Stimulated activated CD8-positive, alpha-beta memory T cell treated with anti-CD3 and anti-CD28 coated beads, Interleukin-2, amount 100 ng/mL, for 48 hours (primary cell): ENCODE measurements at places on chromosomes 5 and 9.

- no peak for DNase-seq
These were observed 633.6 kb upstream of the FTMT start for GRCh38 chr5:121218086-121218485.

- DNase-seq = no peak
These were observed 30.7 kb downstream of the TCF7 start for GRCh38 chr5:134145041-134145757.

GRCh38 chr5:159825551-159826051, 90.7 kb upstream of the ADRA1B start:
- DNase-seq = no peak

- no peak for DNase-seq
These were observed 16.2 kb downstream of the GDF9 start for GRCh38 chr5:132850066-132850465.

DNA sequence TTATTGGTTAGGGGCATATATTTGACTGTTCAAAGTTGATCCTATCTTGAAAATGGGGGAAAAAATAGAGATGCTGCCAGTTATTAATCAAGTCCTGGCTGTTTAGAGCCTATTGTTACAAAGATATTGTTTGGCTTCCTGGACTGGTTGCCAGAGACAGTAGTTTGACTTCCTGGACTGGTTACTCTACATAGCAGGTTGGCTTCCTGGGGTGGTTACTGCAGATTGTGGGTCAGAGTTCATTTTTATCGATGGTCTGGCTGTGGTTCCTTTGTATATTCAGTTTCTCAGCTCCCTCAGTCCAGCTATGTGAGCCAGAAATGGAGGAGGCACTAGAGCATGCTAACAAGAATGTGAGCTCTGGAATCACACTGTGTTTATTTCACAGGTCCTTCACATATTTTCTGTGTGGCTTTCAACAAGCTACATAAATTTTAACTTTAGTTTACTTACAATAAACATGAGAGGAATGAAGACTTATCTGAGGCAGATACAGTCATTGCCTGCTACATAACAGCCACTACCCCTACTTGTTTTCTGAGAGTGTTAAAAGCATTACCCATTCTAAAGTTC, 137.6 kb downstream of the TRPM3 start:
- no peak for DNase-seq

GRCh38 chr5:1511651-1512540, 11.9 kb downstream of the LPCAT1 start:
- no peak for DNase-seq

DNA sequence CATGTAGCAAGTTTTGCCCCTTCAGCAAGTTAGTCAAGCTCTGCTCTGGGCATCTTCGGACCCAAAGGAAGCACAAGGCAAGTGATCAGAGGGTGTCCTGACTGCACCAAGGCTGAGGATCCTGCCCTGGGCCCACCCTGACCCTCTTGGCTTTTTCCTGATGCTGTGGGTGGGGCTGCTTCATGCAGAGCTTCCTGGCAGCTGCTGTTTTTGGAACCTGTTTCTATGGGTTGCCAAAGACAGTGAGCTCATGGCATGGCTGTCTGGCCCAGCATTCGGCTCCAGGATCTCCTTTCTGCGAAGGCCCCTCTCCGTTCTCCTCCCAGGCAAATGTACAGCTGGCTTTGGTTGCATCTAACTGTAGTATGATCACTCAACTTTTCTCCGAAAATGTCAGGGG, 497.9 kb downstream of the ARHGEF28 start:
- DNase-seq = no peak

DNA sequence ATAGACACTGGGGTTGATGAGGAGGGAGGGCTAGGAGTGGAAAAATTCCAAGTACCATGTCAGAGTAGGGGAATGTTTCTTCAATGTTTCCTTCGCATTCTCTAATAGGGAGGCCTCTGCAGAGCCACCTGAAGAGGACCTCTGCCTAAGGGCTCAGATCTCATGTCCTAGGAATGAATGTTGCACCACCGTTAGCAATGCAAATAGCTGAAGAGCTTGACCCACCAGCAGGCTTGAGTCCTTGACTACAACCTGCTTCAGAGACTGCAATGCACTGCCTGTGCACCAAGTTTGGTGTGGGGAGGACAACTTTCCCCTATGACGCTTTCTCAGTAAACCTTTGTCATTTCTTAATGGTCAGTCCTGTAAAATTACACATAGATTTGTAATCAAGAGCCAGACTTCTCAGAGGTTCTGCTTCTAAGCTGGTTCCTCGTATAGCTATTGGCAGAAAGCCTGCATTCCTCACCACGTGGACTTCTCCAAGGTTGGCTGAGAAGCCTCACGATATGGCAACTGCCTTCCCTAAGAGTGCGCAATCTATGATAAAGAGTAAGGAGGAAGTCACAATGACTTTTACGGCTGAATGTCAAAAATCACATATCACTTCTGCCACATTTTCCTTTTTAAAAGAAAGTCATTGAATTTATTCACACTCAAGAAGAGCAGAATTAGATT, 600.7 kb upstream of the PTGER4 start:
- no peak for DNase-seq

DNA sequence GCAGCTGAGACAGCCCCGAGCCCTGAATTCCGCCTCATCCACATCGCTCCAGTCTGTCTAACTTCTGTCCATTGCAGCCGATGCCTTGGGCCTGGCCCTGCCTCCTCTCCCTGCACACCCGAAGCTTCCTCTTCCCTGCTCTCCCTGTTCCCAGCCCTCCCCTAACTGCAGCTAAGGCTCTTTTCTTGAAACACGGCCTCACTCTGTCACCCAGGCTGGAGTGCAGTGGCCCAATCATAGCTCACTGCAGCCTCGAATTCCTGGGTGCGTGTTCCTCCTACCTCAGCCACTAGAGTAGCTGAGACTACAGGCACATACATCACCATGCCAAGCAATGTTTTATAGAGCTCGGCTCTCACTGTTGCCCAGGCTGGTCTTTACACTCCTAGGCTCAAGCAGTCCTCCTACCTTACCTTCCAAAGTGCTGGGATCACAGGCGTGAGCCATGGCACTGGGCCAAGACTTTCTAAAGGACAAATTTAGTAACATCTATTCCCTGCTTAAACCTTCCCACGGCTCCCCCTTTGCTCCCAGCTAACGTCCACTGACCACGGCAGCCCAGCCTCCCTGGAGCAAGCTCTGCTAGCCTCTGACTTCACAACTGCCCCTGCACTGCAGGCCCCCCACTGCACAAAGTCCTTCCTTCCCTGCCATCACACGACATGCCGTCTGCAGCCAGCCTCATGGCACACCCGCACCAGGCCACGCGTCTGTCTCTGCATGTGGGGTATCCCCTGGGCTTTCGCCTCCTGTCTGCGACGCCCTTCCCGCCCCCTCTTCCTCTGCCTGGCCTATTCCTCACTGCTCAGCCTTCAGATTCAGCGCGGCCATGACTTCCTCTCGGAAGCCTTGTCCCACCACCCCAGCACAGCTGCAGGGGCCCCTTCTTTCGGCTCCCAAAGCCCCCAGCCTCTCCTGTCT, 28.6 kb downstream of the LAMC3 start:
- DNase-seq = no peak

DNA sequence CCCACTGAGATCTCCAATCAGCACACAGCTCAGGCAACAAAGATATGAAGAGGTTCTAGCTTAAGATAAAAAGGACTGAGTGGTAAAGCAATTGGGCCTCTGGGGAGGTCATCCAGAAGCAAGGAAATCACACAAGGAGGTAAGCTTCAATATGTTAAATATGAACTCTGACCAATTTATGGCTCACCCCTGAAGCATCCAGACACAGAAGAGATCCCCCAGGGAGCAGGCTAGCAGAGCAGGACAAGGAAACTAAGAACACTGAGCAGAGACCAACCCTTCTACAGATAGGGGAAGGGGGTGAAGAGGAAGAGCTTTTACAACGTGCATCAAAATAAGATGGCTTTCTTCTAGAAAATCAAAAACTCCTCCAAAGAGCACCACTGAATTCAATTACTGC, 616.2 kb downstream of the DNAH5 start:
- no peak for DNase-seq

DNA sequence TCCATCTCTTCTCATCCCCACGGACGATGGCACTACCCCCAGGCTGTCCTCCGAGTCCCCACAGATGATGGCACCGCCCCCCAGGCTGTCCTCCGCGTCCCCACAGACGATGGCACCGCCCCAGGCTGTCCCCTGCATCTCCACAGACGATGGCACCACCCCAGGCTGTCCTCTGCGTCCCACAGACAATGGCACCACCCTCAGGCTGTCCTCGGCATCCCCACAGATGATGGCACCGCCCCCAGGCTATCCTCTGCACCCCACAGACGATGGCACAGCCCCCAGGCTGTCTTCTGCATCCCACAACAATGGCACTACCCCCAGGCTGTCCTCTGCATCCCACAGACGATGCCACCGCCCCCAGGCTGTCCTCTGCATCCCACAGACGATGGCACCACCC, 57.4 kb upstream of the PTCH1 start:
- no peak for DNase-seq

DNA sequence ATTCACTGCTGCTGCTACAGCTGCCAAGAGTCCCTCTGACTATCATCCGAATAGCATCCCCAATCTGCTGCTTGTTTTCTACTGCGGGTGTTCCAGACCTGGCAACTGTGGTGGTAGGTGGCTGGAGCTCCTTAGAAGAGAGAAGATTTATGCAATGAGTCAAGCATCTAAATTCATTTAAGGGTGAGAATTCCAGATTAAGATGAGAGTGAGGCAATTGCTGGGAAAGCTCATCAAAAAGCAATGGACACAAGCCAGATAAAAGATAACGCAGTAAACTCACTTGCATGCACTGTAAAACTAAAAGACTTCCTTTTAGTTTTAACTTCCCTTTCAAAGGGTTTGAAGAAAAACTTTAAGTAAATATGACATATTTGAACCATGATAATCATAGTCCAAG, 3.9 kb downstream of the PLK2 start:
- no peak for DNase-seq

- no peak for DNase-seq
These were observed 58.4 kb upstream of the TRIM32 start for GRCh38 chr9:116628716-116629115.

- no peak for DNase-seq
These were observed 27.3 kb downstream of the GIN1 start for GRCh38 chr5:103092676-103093075.

DNA sequence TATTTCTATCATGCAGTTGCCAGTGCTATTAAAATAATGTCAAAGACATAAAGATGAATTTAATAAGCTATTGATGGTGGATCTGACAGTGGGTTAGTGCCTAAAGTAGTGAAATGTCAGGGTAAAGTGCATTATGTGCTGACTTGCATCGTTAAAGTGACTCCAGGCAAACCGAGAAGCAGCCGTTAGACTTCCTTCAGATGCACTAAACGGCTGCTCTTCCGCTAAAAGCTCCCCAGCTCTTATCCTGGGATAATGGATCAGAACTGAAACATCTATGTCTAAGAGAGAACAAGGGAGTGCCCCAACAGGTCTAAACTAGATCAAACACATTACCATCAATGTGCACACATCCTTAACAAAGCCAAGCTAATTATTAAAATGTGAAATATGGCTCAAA, 468.2 kb downstream of the NTRK2 start:
- no peak for DNase-seq

- DNase-seq = no peak
These were observed 40.4 kb downstream of the LIX1 start for GRCh38 chr5:97102010-97102470.

DNA sequence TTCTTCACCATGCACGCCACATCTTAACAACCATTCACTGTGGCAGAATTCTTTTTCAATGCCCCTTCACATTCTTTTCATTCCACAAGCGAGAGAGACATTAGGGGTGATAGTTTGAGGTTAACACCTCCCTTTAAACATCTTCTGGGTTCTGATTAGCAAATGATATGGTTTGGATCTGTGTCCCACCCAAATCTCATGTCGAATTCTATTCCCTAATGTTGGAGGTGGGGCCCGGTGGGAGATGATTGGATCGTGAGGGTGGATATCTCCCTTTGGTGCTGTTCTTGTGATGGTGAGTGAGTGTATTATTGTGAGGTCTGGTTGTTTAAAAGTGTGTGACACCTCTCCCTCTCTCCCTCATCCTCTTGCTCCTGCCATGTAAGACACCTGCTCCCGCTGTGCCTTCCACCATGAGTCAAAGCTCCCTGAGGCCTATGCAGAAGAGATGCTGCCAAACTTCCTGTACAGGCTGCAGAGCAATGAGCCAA, 46.1 kb upstream of the RAI14 start:
- DNase-seq = no peak

DNA sequence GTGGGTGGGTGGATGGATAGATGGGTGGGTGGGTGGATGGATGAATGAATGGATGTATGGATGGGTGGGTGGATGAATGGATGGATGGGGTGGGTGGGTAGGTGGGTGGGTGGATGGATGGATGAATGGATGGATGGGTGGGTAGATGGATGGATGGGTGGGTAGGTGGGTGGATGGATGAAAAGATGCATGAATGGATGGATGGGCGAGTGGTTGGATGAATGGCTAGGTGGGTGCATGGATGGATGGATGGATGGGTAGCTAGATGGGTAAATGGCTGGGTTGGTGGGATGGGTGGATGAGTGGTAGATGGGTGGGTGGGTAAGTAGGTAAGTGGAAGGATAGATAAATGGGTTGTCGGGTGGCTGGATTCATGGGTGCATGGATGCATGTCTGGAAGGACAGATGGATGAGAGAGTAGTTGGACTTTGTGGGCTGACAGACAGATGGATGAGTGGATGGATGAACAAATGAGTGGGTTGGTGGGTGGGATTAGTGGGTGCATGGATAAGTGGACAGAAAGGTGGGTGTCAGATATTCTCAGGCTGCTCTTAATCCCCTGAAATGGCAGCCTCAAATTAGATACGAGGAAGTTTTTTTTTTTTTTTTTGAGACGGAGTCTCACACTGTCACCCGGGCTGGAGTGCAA, 100.8 kb upstream of the SARDH start:
- DNase-seq = no peak

- peak; percentile 12 for DNase-seq
These were observed 1.7 kb downstream of the ADAMTS16 start for GRCh38 chr5:5141625-5142525.

DNA sequence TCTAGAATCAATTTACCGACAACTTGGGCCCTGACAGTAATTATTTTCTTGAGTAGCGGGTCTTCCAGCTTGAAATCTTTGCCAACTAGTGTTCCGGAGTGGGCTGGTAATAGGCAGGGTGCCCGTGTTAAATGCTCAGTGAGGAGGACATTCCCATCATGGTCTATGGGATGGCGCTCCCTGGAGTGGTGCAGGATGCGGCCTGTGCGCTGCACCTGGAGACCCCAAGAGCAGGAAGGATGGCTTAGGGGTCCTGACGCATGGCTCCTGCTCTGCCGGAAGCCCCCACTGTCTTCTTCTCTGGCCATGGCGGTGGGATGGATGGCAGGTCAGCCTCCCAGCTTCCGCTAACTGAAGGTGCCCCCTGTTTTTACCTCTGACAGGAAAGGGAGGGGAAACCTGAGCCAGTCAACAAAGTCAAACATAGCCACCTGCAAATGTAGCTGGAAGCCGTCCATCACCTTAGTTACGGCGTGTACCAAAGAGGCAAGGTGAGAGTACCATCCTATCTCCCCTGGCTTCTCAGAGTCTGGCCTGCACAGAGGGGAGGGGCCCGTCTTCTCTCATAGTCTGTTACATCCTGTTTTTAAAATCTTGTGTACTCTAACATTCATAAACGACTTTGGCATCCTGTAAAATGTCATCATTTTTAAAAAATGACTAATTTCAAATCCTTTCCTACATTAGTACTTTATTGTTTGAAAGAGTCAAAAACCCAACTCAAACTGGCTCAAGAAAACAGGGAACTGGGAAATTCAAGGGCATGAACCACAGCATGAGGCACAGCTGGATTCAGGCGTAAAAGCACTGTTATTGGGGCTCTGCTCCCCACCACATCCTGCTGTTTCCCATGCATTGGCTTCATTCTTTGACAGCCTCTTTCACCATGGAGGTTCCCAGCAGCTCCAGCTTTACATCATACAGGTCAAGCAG, 28.5 kb upstream of the UNC5A start:
- DNase-seq = no peak

- DNase-seq = no peak
These were observed 26.6 kb upstream of the POMT1 start for GRCh38 chr9:131475956-131476776.
